CD4-positive, alpha-beta T cell treated with Interleukin-10 for 1 hour (primary cell): ENCODE measurements at places on chromosomes 7 and 10.

DNA sequence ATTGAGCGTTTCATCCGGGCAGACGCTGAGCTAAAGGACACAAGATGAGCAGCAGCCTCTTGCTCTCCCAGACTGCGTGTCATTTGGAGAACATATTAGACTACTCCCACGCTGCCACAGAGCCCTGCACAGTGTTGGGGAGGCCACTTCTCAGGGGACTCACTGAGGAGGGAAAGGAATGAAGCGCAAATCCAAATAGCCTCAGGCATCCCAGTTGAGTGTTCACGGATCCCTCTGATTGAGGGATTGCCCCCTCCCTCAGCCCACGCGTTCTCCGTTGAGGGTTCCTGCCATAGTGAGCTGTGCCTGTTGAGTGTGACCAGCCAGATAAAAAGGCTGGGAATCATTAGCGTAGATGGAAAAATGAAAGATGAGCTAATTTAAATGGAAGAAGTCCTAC, 563.4 kb downstream of the ACTR3B start:
- DNase-seq, result no peak

DNA sequence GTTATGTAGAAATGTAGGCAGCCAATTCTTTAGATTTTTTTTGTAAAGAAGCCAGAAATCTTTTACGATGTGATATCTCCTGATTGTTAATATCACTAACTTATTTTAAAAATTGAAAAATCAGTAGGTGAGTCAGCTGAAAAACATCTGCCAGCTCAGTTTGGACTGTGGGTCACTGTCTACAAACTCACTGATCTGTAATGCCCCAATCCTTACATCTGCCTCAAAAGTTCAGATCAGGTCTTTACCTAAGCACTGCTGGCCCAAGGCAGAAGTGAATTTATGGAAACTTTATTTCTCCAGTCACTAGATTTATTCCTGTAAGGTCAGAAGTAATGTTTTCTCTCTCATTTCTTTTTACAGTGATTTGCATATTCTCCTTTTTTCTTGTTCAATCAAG, 31.0 kb upstream of the FAM13C start:
- DNase-seq, result no peak

GRCh38 chr7:27712217-27712616, 27.7 kb upstream of the TAX1BP1 start:
- DNase-seq, result no peak

DNA sequence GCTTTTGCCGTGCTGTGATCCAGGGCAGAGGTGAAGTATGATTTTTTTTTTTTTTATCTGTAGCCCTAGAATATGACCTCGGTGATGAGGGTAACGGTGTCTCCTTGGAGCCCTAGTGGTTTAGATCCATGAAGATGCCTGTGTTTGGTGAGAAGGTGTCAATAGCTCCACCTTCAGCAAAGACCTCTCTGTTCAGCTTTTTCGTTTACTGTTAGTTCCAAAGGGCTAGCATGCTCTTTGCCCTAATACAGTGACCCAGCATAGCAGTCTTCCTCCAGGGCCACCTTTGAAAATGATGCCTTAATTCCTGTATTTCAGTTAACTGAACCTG, 746 bp upstream of the MRPS16 start:
- peak; percentile 21 for DNase-seq

- DNase-seq, result no peak
Measured at GRCh38 chr7:158664406-158664805, 40.2 kb downstream of the NCAPG2 start.

DNA sequence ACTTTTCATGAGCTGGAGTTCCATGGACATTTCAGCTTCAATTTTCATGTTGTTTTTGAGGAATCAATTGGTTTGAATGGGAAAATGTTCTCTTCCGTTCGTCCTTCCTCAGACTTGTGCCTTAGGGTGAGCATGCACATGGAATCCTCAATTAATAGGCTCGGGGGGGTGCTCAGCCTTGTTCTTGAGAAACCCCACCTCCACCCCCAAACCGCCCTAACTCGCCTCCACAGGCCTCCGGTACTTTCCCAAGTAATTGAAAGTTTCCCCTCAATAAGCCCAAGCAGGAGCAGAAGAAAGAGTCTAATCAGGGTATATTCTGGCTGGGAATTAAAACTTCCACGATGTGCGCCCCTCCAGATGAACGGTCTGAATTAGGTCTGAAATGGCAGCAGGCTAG, 945.2 kb downstream of the GRID1 start:
- no peak for DNase-seq

- no peak for DNase-seq
Measured at GRCh38 chr10:36448760-36449691, 676.4 kb upstream of the ANKRD30A start.

GRCh38 chr10:130934293-130935127, 377.0 kb downstream of the TCERG1L start:
- no peak for DNase-seq

DNA sequence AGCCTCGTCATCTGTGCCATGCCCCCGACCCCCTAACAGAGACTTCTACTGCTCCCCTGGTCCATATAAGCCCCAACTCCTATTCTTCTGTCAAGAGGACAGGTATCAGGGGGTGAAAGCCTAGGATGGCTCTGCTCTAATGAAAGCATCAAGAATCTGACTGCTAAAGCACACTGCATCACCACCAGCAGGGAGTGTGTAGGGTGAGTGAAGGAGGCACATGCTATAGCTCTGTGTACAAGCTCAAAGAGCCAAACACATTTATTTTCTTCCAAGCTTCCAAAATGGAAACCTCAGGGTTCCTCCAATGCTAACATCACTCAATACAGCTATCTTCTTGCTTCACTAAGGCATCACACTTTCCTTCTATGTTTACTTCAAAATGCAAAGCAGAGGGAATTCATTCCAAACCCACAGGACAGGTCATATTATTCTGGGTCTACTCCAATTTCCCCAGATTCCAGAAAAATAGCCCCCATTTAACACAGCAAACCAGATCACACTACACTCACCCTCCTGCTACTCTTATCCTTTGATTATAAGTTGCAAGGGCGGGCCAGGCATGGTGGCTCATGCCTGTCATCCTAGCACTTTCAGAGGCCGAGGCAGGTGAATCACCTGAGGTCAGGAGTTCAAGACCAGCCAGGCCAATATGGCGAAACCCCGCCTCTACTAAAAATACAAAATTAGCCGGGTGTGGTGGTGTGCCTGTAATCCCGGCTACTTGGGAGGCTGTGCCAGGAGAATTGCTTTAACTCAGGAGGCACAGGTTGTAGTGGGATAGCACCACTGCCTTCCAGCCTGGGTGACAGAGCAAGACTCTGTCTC, 36.6 kb downstream of the RHEB start:
- DNase-seq, result no peak

- DNase-seq, result peak; percentile 90
Measured at GRCh38 chr10:16787361-16787791, 29.8 kb downstream of the RSU1 start.

GRCh38 chr10:34413756-34414587, 401.1 kb downstream of the PARD3 start:
- no peak for DNase-seq

GRCh38 chr7:53110425-53110824, 75.0 kb downstream of the POM121L12 start:
- no peak for DNase-seq

DNA sequence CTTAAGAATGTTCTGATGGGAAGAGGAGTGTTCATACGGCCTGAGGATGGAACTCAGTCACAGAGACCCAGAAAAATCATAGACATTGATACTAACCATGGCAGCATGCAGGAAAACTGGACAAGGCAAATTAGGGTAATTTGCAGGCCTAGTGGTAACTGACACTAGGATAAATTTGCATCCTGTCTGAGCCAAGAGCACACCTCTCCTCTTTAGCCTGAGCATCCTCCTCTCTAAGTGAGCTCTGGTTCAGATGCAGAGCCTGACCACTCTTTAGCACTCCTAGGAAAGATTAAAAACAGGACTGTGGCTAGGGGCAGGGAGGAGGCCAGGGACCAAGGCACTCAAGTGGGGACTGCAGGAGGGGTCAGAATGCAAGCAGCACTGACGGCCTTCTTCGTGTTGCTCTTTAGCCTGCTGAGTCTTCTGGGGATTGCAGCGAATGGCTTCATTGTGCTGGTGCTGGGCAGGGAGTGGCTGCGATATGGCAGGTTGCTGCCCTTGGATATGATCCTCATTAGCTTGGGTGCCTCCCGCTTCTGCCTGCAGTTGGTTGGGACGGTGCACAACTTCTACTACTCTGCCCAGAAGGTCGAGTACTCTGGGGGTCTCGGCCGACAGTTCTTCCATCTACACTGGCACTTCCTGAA, at the start of gene TAS2R41:
Gene TAS2R41, plus strand, starts transcription at position 373 of the 650 bp plus-strand sequence. Its CDS starts 0 bp downstream, at position 373.
- no peak for DNase-seq

DNA sequence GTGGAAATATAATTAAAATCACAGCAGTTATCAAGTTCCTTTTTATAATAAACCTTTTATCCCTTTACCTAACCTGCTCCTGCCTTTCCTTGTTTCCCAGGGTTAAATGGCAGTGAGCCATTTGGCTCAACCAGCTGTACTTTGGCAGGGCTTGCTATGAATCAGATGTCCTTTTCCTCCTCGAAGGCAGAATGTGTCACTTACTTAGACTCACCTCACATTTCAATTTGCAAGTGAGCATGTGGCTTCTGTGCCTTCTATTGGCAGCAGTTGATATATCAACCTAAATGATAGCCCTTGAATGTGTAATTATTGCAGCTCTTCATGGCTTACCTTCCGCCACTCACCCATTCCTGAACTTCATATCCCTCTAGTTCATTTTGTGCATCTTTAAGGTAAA, 301.7 kb downstream of the CSTF2T start:
- no peak for DNase-seq

DNA sequence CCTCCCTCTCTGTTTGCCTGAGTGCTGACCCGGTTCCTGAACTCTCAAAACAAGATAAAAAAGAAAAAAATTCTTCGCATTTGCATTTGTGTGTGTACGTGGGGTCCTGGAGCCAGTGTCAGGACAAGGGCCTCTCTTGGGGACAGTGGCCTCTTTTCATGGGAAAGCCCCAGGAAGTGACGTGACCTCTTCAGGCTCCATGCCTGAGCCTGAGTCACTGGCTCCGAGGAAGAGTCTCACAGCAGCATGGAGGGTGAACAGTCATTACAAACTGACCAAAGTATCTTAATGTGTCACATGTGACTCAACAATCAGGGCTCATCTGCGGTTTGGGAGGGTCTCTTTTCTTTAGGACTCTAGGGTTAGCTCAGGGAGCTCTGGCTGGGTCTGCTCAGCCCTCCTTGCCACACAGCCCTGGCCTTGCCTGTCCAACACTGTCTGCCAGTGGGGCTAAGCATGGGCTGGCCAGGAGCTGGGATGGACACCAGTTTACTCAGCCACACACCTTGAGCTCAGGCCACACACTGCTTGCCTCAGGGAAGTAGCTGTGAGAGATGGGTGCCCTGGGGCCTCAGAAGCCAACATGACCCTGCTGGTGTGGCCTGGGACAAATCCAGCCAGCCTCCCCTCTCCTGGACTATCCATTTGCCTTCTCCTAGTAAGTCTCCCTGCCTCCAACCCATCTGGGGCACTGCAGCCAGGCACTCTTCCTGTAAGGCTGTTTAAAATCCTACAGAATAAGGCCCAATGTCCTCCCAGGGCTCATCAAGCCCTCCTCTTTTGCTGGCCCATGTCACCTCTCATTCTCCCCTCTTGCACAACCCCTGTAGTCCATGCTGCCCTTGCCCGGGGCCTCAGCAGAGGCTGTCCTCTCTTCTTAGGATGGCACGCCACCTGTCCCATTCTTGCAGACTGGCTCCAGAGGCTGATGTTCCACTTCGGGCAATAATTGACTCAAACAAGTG, 10.5 kb downstream of the TMEM273 start:
- peak; percentile 64 for DNase-seq

GRCh38 chr7:147774461-147774860, 816.1 kb upstream of the C7orf33 start:
- no peak for DNase-seq

GRCh38 chr10:49288341-49289065, 10.5 kb upstream of the C10orf71 start:
- DNase-seq, result no peak

- peak; percentile 45 for DNase-seq
Measured at GRCh38 chr10:103504181-103504783, 10.8 kb downstream of the NEURL1 start.

DNA sequence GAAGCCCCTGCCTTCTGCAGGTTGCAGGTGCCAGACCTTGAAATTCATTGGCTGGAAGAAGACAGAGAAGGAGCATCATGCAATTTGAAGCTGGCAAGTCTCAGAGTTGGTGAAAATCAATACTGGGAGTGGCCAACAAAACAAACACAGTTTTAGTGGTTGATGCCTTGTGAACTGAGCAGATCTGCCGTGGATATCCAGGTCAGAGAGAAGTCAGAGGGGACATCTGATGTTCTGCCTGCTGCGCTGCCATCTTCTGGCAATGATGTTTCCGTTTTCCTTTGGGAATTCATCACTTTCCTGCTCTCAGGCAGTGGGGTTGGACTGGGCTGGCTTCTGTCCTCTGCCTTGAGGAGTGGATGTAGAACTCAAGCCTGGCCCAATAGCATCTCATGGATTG, 132.0 kb downstream of the RPS24 start:
- DNase-seq, result no peak

- DNase-seq, result no peak
Measured at GRCh38 chr7:113731571-113731970, 187.2 kb downstream of the PPP1R3A start.

GRCh38 chr10:93630625-93631557, 18.6 kb downstream of the PDE6C start:
- DNase-seq, result no peak

DNA sequence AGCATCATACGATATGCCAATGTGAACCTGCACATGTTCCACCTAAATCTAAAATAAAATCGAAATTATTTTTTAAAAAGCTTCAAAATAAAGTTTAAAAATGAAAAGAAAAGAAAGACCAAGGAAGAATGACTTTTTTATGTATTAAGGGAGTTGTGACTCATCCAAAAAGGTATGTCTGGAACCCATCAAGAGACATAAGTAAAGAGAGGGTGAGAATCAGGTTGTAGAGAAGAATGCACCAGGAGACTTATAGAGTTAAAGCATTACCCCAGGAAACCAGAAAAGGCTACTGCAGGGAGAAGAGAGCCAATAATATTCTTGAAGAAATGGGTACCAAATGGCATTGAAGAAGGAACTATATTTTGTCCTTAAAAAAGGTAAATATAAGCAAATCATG, 69.8 kb downstream of the CTTNBP2 start:
- no peak for DNase-seq

DNA sequence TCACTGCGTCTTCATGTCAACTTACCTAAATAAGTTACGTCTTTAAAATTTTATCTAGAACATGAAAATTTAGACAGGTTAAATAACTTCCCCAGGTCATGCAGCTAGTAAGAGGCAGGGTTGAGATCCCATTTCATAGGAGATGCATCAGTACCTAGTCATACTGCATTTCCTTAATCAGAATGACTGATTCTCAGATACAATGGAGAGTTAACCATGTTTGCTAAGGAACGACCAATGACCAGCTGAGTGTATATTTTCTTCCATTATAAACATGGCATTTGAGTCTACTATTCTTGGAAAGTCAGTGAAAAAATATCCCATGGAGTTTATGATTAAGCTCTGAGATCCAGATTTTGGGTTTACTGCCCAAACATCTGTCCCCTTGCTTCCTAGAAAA, 39.6 kb downstream of the ENTPD1 start:
- DNase-seq, result no peak

DNA sequence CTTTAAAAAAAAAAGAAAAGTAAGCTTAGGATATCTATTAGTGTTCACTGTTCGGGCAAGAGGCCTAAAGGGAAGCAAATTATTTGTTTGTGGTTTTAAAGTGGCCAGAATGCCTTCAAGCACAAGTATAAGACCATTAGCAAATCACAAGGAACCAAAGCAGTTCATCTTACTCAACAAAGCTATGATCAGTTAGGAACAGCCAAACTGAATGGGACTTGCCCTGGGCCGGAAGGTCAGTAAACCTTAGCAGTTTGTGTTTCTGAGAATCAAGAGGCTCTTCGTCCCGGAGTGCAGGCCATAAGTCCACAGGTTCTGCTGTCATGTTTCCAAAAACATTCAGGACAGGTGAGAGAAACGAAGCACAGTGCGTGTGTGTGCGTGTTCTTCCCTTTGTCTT, 4.5 kb downstream of the FBXW4 start:
- DNase-seq, result no peak
